WTC11 (cell line): ENCODE measurements at places on chromosomes 11 and 22. TPM values are rescaled to one million over a fixed set of nuclear protein-coding genes. Genes with fewer than 3 reads are reported as not detected.

DUSP8 gene
- total RNA-seq: 1.7 to 2.5 TPM (median 2.4 TPM) in 3 replicates

IGF2 gene
- total RNA-seq: 1.5 to 2.7 TPM (median 2.6 TPM) in 3 replicates

OR8K1 gene
- total RNA-seq: not detected in 3 replicates

CTSC gene
- total RNA-seq: 269 to 299 TPM (median 293 TPM) in 3 replicates

SPDYC gene
- 0.27 to 0.35 TPM (median 0.32 TPM) in 3 replicates for total RNA-seq

LARGE2 gene
- total RNA-seq: 124 to 132 TPM (median 126 TPM) in 3 replicates

SAA2 gene
- total RNA-seq: 4.1 to 8.2 TPM (median 5.0 TPM) in 3 replicates

SLC5A1 gene
- total RNA-seq: not detected in 3 replicates

SLC37A2 gene
- 1.3 to 2.2 TPM (median 2.1 TPM) in 3 replicates for total RNA-seq

BTG4 gene
- total RNA-seq: 0.18 TPM in 1 of 3 replicates, not detected in the others

ABCC8 gene
- 3.9 to 7.3 TPM (median 4.1 TPM) in 3 replicates for total RNA-seq

IL17RA gene
- total RNA-seq: 7.9 to 8.7 TPM (median 8.2 TPM) in 3 replicates

OR5I1 gene
- not detected in 3 replicates for total RNA-seq

- DNase-seq: no peak
These were observed 69.1 kb upstream of the SUSD2 start for GRCh38 chr22:24112188-24112587.

DNA sequence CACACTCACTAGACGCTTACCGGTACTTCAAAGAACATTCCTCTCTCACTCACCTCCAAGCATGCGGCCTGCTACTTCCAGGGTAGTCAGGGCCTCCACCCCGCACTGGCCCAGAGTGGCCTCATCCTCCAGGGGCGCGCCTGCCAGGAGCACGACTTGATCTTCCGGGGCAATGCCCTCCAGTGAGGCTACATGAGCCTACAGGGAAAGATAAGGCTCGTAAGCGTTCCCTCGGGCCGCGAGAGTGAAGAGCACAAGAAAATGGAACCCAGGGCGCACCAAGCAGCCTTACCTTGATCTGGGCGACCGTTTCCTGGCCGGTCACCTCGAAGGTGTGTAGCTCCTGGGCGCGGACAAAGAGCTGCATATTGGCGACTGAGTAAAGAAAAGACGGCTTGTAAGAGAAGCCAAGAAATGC, 478 bp downstream of the FAU start:
- no peak for DNase-seq

DNA sequence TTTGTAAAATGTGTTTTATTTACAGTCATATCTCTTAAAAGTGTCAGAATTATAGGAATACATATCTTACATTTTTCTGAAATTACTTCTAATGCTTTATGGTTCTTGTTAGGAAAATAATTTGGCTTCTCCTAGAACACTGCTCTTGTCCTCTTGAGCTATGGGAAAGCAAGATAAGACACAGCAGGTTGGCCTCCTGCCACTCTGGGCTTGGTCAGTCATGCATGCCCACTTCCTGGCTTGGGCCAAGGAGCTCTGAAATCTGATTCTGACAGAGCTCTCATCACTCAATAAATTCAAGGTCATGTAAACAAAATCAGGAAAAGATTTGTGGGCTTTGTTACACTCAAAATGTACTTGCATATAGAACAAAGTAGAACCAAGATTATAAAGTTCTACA, 1036.0 kb downstream of the OPCML start:
- no peak for DNase-seq

DNA sequence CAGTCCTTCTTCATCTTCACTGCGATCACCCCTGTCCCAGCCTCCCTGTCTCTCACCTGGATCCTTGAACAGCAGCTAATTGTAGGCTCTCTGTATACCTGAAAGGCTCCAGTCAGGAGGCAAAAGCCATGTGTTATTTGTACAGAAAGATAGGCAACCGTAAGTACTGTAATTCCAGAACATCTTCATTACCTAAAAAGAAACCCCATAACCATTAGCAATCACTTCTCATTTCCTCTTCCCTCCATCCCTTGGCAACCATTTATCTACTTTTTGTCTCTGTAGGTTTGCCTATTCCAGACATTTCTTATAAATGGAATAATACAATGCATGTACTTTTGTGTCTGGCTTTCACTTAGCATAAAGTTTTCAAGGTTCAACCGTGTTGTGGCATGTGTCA, 17.8 kb downstream of the NAGA start:
- DNase-seq: no peak

GRCh38 chr11:29124470-29124869, 892.4 kb downstream of the KCNA4 start:
- no peak for DNase-seq

GRCh38 chr11:3014057-3014938, 22.2 kb upstream of the NAP1L4 start:
- DNase-seq: no peak

- DNase-seq: no peak
These were observed 33.7 kb downstream of the SHISAL1 start for GRCh38 chr22:44279069-44279360.

DNA sequence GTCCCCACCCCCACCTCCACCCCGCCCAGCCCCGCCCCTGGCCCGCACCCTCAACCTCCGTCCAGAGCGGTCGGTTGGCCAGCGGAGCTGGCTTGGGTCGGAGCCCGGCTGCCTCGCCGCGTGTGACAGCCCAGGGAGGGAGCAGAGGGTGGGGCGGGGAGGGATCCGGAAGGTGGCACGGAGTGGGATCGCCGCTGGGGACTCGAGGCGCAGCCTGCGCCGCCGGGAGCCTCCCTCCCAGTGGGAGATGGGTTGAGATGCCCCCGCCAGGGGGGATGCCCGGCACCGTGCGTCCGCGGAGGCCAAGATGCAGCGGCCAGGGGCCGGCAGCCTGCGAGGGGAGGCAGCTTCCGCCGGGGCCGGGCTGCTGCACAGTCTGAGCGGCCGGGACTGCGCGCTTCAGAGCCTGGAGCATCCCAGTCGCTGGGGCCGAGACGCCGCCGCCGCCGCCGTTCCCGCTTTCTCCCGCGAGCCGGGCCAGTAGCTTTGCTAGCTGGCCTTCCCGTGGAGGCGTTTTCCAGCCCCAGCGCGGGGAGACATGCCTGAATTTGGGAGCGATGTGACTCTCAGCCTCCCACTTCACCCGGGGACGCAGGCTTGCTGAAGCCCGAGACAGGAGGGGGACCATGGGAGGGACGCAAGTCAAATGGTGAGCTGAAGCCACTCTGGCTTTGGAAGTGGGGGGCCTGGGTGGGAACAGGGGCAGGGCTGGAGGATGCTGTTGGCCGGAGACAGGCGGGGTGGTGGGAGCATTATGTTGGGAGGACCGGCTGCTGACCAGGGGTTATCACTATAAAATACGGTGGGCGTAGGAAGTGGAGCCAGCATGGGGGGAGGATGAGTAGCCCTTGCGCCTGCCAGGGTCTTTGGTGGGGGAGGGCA, 40.2 kb downstream of the DIXDC1 start:
- peak; percentile 64 for DNase-seq

GRCh38 chr11:129423426-129423825, 47.8 kb downstream of the BARX2 start:
- DNase-seq: no peak

DNA sequence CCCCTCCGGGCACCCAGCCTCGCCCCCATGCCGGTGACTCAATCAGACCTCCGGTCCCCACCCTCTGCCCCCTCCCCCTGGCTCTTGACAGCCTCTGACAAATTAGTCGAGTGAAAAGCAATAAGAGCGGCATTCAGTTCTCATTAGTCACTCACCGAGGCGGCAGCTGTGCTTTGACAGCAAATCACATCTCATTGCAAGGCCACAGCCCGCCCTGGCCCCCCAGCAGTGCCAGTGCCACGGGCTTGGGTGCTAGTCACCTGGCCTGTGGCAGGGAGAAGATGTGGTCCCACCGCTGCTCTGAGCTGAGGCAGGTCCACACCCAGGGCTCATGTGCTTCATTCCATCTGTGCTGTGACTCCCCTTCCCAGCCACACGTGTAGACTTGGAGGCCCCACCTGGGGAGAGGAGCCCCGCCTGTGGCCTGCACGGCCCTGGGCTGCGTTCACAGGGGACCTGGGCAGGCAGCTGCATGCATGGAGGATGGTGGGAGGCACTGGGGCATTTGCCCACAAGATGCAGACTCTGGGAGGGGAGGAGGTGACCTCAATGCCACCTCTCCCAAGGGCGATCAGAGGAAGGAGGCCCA, 7.4 kb upstream of the TH start:
- no peak for DNase-seq

DNA sequence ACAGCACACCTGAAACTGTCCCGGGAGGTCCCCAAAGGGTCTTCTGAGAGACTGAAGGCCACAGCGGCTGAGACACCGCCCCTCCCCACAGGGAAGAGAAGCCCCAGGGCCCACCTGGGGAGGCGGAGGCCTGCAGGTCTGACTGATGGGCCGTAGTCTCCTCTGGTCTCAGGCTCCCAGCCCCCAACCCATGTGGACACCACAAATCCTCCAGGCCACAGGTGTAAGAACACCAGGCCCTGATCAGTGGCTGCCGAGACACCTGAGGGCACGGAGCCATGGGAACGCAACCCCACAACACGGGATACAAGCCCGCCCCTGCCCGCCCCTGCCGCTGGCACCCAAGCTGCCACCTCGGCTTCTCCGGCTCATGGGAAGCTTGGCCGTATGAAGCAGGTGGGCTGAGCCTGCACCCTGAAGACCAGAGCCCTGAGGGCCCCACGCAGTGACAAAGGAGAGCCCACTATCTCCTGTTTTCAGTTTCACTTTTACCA, 46.3 kb downstream of the BRD1 start:
- DNase-seq: no peak

- no peak for DNase-seq
These were observed 771.1 kb upstream of the LUZP2 start for GRCh38 chr11:23725752-23726151.

- DNase-seq: no peak
These were observed 45.3 kb downstream of the CHRDL2 start for GRCh38 chr11:74685905-74686304.

DNA sequence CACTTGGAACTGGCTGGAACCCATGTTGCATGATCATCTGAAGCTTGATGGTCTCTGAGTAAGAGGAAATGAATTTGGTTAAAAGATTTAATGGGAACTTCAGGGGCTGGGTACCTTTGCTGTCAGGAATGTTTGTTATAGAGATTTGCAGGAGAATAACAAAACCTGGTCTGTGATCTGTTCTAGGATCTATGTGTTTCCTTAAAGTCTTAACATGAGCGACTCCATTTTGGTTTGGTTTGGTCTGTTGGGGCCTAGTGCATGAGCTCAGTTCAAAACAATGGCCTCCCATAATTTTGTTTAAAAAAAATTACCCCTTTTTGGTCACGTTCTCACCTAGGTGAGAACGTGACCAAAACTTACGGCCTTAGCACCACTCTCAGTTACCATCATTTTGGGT, 28.1 kb downstream of the TSKU start:
- no peak for DNase-seq

GRCh38 chr22:31400023-31400397, 606 bp downstream of the DRG1 start:
- no peak for DNase-seq

GRCh38 chr11:95200781-95201457, 30.1 kb downstream of the SESN3 start:
- DNase-seq: no peak

- DNase-seq: no peak
These were observed 8.5 kb downstream of the TMEM258 start for GRCh38 chr11:61783717-61784505.

DNA sequence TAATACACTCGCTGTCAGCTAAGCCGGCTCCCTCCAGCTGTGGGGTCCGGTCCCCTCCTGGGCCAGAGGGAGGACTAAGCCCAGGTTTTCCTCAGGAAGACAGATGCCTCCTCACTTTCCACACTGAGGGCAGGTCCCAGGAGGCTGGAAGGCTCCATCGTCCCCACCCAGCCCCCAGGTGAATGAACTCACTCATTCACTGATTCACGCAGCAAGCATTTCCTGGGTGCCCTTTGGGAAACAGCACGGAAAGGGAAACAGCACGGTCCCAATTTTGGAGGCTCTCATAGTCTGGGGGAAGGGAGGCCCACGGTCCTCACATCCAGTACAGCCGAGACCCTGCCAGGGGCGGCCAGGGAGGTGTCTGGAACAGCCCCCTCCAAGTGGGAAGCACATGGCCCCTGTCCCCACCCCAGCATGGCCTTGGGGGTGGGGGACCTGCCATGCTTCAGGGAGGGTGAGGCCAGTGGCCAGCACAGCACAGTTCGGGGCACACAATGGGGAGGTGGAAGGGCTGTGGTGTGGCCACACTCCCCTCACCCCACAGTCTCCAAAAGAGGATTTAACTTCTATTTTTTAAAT, 9.3 kb upstream of the TH start:
- DNase-seq: no peak

- no peak for DNase-seq
These were observed 43.0 kb upstream of the HIPK3 start for GRCh38 chr11:33214187-33214586.

GRCh38 chr11:41836431-41836830, 377.0 kb upstream of the LRRC4C start:
- no peak for DNase-seq
